ENCODE measurements at places on chromosomes 11 and 22.

DNA sequence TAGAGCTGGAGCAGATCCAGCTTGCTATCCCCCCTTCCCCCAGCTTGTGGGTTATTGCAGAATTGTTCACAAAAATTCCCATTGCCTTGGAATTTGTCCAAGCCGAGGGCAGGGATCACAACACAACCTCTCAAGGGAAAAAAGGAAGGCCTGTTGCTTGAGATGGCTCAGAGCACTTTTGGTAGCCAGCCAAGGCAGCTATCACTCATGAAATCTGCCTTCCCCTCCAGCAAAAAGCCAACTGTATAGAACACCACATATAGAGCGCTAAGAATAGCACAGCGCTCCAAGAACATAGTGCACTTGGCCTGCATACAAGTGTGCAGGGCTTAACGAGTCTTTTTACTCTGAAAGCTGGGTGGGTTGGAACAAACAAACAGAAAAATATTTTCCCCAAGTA lies 46.2 kb downstream of the FAM83F start:
- no peak for DNase-seq

GRCh38 chr11:47329431-47329986 lies 23.0 kb downstream of the MYBPC3 start:
- no peak for DNase-seq

DNA sequence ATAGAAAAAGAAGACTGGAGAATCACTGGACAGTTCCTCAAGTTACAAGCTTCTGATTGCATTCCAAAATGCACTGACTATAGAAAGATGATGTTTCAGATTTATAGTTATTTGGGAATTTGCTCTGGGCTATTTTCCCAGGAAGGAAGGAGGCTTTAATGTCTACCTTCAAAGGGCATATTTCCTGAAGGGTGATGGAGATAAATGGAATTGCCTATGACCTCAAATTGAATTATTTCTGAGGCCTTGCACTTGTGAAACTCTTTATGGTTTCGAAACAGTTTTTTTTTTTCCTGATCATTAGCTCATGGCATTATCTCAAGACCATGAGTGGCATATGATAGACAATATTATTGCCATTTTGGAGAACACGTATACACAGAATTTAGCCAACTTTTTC lies 333.9 kb downstream of the METTL15 start:
- DNase-seq, result no peak

- no peak for DNase-seq
Observed at GRCh38 chr11:102879801-102880200, 5.0 kb upstream of the MMP12 start.

DNA sequence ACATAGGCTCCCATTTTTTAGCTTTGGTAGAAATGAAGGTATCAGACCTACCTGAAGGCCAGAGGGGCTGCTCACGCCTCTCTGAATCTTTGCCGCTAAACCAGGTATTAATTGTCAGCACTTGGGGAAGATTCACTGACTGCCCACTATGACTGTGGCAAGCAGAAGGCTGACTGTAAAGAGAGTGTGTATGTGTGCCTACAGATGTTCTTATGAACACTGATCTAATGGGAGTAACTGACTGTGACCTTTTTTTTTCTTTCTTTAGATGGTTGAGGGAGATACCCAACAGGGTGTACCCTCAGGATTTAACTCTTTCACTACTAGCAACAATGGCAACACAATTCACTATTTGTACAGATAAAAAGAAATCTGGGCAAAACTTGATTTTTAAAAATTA lies at the start of gene RAG2:
Gene RAG2 (minus strand): TSS at position 186 of the 400 bp plus-strand sequence. CDS start 4,068 bp downstream, outside the sequence.
- no peak for DNase-seq

DNA sequence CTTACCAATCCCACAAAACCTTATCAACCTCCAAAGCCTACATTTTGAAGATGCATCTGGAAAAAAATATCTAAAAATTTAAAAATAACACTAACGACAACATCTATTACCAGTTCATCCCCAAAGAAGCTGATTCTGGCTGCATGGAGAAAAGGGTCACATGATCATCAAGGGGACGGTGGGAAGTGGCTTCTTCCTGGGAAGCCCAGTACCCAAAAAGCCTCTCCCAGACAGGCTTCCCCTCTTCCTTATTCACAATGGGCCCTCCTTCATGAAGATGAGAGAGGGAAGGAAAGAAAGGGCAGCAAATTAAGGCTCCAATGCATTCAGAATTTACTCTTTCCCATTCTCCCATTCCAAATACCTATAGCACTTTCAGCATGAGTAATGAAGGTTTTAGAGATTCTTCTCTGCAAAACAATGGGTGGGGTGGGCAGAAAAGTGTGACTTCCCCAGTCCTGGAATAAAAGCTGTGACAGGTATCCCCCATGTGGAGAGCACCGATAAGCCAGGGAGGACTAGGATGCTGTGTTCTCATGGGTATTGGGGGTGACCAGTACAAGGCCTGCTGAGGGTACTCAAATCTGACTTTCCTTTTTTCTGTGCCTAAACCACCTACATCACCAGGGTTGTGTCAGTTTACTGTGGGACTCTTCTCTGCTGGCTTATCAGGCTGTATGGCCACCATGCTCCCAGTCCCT lies 88.2 kb downstream of the SIK3 start:
- DNase-seq, result no peak
